Right ventricle myocardium inferior (tissue), 1 donor: ENCODE measurements at places on chromosomes 2 and 18. TPM values are rescaled to one million over a fixed set of nuclear protein-coding genes. Genes with fewer than 3 reads are reported as not detected.

DNA sequence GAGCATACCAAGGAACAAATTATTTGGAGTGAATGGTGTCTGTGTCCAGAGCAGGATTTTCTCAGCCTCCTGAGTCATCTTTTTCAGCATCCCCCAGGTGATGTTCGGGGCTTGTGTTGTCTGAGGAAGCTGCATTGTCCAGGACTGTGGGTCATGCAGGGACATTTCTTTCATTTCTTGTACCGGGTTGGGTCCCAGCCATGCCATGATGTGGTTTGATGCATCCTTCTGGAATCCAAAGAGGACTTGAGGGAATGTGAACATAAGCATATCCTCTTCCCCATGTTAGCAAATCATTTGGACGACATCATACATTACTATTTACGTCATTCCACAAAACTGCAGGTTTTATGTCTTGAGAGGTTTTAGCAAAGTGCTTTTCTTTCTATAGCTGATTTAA lies 797.8 kb downstream of the CCDC85A start:
- DNase-seq = no peak

GRCh38 chr18:10928772-10929373 lies 220.5 kb downstream of the PIEZO2 start:
- no peak for DNase-seq

Gene CLHC1
- total RNA-seq = 6.7 TPM

Gene PROKR1
- total RNA-seq = not detected

Gene POTEJ
- not detected for total RNA-seq
